ENCODE measurements at places on chromosomes 2 and 18.

DNA sequence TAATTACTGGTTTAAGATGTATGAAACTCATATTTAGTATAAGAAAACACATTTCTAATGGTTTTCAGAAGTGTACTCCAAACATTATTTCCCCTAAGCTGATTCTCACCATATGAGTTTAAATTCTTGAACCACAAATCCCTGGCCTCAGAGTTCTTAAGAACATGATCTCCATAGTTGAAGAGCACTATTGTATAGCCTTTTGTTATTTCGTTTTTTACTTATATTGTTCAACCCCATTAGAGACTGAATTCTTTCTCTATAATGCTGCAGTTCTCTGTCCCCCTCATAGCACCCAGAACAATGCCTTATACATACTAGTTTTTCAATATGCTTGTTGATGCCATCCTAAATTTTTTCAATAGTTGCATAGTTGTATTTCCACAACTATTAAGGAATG is 85.5 kb upstream of the TMEM17 start:
- no peak for DNase-seq

GRCh38 chr2:45323344-45323743 is 287.7 kb downstream of the SRBD1 start:
- no peak for DNase-seq

DNA sequence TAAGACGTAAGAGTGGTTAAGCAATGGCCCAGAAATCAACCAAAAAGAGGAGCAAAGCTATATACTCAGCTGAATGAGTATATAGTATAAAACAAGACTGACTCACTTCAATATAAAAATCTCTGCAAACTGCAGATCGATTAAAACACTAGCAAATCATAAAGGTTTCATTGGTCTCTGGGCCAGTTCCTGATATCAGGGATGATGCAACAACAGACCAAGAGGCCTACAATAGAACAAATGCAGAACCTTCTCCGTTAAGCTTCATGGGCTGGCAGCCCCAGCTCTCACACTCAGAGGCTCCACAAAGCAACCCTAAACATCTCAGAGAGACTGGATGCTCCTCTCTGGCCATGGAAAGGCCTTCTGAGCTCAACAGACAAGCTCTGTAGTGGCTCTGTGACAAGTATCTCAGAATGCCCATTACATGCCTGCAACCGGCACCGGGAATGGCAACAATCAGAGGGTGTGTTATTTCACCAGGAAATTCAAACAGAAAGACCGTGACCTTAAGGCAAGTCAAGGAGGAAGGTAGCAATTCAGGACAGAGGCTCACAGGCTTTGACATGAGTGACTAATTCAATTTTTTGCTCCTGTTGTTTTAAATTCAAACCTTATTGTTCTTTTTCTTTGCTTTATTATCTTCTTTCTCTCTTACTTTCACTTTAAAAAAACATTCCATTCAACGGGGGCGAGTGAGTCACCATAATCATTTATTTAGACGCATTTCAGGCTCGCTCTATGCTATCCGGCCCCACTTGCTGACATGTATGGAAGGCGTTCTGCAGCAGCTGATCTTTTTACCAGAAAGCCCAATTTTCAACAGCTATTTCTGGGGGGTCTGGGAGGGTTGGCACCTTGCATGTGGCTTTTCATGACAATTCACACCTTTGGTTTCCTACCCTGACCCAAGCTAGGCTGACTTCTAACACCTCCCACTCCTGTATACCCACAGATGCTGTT is 15.1 kb downstream of the CYRIA start:
- no peak for DNase-seq

GRCh38 chr2:15608392-15608761 is 16.7 kb downstream of the DDX1 start:
- DNase-seq, result no peak

DNA sequence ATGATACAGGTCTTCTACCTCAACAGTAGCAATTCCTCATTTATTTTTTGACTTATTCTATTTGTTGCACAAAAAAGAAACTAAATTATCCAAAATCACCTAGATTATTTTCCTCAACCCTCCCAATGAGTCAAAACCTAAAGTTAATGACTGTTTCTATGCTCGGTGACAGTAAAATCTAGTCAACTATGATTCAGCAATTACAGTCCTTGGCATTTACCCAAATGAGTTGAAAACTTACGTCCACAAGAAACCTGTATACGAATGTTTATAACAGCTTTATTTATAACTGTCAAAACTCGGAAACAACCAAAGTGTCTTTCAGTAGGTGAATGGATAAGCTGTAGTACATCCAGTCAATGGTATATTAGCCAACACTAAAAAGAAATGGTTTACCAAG is 439.3 kb downstream of the CBLN2 start:
- no peak for DNase-seq

- DNase-seq, result no peak
These were observed 87.4 kb upstream of the SALL3 start for GRCh38 chr18:78892177-78892576.

- DNase-seq, result no peak
These were observed 118.5 kb upstream of the CD302 start for GRCh38 chr2:159916511-159916910.

- DNase-seq, result no peak
These were observed 100.2 kb downstream of the TNS1 start for GRCh38 chr2:217902379-217903141.

DNA sequence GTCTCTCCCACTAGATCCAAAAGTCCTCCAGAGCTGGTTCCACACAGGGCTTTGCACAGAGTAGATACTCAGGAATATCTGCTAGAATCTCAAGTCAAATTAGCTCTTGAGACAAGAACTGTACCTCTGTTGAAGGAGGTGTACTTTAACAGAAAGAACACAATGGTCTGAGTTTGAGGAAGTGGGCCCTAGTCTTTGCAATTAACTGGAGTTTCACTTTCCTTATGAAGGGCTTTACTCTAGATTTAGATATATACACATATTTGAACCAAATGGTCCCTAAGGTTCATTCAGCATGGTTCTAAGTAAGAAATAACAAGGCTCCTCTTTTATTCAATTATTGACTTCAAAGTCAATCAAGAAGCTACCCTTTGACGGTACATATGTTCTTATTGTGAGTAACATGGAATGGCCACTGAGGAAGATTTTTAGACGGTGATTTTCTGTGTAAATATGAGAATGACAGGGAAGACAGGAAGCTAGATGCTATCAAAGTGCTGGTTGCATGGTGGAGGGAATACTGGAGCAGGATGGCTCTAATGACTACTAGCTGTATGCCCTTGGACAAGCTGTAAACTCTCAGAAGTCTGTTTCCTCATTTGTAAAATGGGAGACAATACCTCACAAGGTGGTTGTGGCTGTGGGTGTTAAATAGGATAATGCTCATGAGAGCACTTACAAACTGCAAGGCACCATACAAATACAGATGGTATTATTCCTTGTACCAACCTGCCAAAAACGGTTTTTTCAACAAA is 73.5 kb upstream of the SERTAD2 start:
- no peak for DNase-seq

GRCh38 chr18:76859474-76860339 is 37.4 kb downstream of the ZNF236 start:
- DNase-seq, result no peak

DNA sequence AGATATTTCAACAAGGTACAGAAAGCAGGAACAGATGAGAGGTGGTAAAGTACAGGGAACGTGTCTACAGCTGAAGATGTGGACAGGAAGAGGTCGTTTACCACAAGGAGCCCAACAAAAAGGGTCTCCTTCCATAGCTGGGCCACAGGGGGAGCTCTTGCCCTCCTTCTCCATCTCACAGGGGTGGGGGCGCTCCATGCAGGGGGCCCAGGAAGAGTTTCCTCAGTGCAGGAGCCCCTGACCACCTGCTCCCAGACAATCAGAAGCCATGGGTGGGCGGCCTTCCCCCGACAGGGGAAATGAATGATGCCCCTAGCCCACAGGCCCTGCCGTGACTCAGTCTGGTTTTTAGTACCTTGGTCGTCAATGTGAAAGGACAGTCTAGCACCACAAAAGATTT is 163.6 kb upstream of the ZNF516 start:
- DNase-seq, result no peak

GRCh38 chr2:58645017-58645416 is 403.9 kb upstream of the FANCL start:
- DNase-seq, result no peak

DNA sequence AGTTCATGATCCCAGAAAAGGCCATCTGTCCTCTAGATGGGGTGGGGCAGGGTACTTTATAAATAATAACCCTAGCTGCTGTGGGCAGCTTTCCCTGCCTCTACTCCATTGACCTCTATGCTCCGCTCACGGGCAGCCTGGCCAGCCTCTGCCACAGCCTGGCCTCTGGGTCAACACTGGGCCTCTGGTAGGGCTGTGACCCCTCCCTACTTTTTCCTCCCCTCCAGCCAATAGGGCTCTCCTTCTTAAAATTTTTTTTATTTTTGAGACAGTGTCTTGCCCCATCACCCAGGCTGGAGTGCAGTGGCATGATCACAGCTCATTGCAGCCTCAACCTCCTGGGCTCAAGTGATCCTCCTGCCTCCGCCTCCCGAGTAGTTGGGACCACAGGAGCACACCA is 4.1 kb upstream of the GAREM2 start:
- DNase-seq, result no peak

GRCh38 chr2:70994009-70994698 is 519 bp downstream of the TEX261 start:
- DNase-seq, result no peak

- DNase-seq, result no peak
These were observed 22.8 kb downstream of the ADRA2B start for GRCh38 chr2:96093528-96093927.

GRCh38 chr2:225512876-225513540 is 113.5 kb downstream of the NYAP2 start:
- DNase-seq, result no peak

- no peak for DNase-seq
These were observed 845 bp downstream of the TMEM177 start for GRCh38 chr2:119679846-119680245.

GRCh38 chr2:228590681-228591080 is 409.2 kb upstream of the SPHKAP start:
- DNase-seq, result no peak

DNA sequence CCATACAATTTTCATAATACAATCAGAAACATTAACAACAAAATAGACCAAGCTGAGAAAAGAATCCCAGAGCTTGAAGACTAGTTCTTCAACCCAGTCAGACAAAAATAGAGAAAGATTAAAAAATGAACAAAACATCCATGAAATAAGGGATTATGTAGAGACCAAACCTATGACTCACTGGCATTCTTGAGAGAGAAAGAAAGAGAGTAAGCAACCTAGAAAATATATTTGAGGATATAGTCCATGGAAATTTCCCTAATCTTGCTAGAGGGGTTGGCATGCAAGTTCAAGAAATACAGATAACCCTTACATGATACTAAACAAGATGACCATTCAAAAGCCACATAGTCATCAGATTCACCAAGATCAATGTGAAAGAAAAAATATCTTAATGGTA is 281.7 kb downstream of the CCDC85A start:
- no peak for DNase-seq

DNA sequence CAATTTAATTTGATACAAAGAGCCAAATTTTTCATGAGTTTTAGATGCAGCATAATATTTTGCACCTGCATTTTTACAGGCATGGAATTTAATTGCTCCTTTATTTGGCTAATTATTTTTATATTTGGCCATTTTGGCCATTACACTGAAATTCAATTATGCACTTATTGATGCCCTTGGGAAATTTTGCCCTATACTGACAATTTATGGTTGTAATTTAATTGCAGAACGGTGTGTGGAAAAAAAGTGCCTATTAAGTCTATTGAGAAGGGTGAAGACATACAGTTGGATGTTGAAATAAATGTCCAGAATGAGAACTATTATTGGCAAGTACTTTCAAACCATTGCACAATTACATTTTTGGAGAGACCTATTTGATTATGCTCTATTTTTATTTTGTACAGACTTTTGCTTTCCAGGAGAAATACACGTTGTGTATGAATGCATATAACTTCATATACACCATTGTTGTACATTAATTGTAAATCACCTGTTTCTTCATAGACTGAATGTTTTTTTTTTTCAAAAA is 1319.3 kb upstream of the CDH2 start:
- DNase-seq, result no peak

- DNase-seq, result peak; percentile 34
These were observed 52.7 kb upstream of the LDLRAD4 start for GRCh38 chr18:13165636-13166423.

GRCh38 chr2:221810650-221811049 is 238.5 kb upstream of the EPHA4 start:
- no peak for DNase-seq

DNA sequence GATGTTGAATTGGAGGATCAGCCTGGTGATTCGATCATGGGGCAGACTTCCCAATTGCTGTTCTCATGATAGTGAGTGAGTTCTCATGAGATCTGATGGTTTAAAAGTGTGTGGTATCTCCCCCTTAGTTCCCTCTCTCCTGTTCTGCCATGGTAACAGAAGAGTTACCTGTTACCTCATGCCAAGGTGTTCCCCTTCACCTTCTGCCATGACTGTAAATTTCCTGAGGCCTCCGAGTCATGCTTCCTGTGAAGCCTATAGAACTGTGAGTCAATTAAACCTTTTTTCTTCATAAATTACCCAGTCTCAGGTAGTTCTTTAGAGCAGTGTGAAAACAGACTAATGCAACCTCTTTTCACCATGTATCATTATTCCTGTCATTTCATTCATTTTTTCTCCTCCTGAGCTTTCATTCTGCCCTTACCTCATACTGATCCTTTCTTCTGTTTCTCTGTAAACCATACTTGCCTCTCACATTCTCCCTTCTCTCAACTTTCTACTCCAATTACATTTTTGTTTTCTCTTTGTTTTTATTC is 22.0 kb downstream of the STARD6 start:
- DNase-seq, result no peak

GRCh38 chr2:5990086-5990485 is 297.9 kb downstream of the SOX11 start:
- DNase-seq, result no peak

GRCh38 chr2:191038241-191038725 is 24.3 kb upstream of the STAT1 start:
- DNase-seq, result no peak

GRCh38 chr2:65404988-65405697 is 27.3 kb downstream of the SPRED2 start:
- DNase-seq, result no peak

DNA sequence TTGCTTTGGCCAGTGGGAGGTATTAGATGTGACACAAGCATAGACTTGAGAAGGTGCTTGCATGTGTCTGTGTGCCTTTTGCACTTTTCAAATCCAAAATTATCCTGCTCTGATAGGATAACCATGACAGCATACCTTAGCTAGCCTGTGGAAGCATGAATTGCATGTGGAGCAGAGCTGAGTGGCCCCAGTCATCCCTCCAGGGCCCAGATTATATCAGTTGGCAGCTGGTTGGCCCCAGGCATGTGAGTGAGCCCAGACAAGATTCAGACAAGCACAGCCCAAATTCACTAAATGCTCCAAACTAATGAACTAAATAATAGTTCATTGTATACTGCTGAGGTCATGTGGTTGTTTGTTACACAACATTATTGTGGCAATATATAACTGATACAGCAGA is 18.8 kb downstream of the TACR1 start:
- no peak for DNase-seq

- DNase-seq, result no peak
These were observed 7.2 kb downstream of the RBFA start for GRCh38 chr18:80041424-80041823.

All from NCI-H510A (cell line).